ENCODE measurements at places on chromosomes 12 and 14.
A peak's percentile ranks its signal among the peaks of the same experiment; 100 is the strongest.

GRCh38 chr14:103641161-103641560 is 12.2 kb downstream of the KLC1 start:
- no peak for DNase-seq

DNA sequence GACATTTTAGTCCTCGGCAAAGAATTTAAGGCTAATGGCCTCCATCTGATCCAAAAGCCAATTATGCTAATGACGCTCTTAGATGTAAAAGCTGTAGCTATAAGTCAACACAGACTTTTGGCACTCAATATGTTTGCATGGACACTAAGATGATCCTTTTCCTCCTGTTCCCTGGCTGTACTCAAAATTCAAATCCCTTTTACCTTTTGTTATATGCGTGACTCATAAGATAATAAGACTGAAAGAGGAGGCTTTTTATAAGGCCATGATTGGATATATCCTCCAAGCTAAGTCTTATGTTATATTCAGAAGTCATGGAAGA is 89.8 kb downstream of the PDZRN4 start:
- DNase-seq = no peak

DNA sequence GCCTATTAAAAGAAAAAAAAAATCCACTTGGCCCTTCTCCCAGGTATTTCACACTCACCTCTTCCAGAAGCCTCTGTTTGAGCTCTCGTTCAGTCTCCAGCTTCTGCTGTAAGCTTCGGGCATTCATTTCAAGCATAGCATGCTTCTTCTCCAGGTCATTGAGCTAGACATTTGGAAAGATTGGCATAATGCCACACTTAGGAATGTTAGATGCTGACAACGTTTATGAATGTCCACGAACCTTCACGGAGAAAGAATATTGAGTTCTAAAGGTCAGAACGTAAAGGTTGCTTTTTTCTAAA is 60.5 kb downstream of the PRKAB1 start:
- DNase-seq = no peak

DNA sequence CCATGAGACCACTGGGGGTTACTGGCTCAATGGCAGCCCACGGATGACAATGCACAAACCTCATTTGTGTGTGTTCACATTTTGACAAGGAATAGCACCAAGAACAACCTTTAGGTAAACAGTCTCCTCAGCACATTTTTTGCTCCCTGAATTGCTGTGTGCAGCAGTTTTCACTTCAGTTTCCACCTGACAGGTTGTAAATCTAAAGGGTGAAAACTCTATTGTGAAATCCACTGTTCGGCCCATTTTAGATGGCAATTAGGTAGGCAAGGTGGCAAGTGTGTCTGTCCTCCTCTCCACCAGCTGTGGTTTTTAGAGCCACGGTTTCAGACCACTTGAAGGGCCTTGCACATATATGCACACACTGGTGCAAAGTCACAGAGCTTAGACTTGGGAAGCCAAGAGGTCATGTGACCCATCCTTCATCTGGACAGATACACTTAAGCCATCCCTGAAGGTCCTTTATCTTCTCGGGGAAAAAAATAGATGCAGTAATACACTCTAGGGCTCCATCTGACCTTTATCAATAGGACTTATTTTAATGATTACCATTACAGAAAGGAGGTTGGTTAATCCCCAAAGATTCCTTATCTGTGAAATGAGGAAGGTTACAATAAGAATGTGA is 23.2 kb downstream of the HAL start:
- no peak for DNase-seq

DNA sequence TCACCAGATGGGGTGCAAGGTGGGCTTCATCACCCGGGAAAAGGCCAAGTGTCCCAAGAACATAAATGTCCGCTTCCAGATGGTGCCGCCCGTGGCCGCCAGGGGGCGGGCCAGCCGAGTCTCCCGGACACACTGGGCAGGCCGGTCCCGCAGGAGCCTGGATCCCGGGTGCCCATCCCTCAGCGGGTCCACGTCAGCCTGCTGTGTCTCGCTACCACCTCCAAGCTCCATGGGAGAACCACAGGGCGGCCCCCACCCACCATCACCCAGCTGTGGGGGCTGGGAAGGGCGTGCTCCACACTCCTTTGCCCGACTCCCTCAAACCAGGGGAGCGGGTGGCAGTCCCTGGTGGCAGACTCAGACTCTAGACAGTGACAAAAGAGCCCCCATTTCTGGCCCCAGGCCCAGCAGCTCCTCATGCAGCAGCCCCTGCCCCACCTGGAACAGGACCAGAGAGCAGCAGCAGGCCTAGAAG is 22.0 kb upstream of the NUDT14 start:
- peak; percentile 85 for DNase-seq

DNA sequence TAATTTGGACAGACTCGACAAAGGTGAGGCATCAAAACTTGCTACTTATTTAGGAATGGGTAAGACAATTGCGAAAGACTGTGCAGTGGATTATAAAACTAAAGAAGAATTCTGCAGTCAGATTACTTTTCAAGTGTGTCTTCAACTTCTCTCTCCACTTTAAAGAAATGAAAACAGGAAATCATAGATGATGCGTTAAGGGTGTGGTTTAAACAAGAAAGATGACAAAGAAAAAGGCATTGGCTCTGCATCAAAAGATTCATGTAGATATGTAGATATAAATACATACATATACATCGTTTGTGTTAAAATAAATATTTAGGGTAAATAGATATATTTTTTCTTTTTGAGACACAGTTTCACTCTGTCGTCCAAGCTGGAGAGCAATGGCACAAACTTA is 74.6 kb upstream of the PARP11 start:
- DNase-seq = no peak

GRCh38 chr14:97268097-97268496 is 470.9 kb downstream of the VRK1 start:
- DNase-seq = no peak

GRCh38 chr12:10153271-10154144 is 18.4 kb downstream of the OLR1 start:
- DNase-seq = peak; percentile 27

- DNase-seq = no peak
Observed at GRCh38 chr12:922285-922684, 27.2 kb downstream of the RAD52 start.

- DNase-seq = no peak
Observed at GRCh38 chr12:106227641-106228319, 20.0 kb downstream of the CKAP4 start.

DNA sequence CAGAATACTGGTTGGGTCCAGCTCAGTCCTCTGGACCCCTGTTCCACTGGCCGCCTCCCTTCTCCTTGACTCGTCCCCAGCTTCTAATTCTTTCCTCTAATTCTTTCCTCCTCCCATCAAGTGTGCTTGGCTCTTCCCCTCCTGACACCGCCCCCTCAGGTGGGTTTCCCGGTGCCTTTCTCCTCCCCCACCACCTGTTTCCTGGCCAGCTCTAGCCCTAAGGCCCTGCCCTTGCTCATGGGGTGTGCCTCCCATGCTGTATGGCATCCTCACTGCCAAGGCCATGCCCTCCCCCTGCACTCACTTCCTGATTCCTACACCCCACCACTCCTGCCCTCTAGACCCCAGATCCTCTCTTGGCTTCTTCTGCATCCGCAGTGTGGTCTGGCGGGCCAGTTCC is 12.1 kb upstream of the EML1 start:
- DNase-seq = no peak

GRCh38 chr12:12722435-12723148 is 5.4 kb downstream of the CDKN1B start:
- DNase-seq = no peak

DNA sequence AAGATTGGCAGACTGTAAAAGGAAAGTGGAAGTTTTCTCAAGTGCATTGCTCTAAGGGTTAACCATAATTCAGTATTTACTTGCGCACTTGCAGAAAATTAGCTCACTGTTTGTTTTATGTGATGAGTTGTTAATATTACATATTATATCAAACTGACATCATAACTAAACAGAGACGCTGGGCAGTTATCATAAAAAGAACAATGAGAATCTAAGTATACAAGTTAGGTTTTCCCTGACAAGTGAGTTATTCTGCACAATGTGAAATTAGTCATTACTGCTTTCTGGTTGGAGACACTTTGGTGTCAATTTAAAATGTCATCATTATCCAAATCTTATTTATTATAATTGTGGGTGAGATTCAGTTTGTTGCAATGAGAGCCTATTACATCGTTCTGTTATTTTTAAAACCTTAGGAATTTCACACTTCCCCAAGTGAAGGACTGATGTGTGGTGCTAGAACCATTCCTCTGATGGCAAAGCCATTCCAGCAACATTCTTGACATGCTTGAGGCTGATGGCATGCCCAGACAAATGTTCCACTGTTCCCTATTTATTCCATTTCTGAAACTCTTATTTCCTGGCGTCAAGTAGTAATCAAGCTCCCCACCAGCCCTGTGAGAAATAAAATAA is 90.1 kb upstream of the FLRT2 start:
- DNase-seq = no peak

DNA sequence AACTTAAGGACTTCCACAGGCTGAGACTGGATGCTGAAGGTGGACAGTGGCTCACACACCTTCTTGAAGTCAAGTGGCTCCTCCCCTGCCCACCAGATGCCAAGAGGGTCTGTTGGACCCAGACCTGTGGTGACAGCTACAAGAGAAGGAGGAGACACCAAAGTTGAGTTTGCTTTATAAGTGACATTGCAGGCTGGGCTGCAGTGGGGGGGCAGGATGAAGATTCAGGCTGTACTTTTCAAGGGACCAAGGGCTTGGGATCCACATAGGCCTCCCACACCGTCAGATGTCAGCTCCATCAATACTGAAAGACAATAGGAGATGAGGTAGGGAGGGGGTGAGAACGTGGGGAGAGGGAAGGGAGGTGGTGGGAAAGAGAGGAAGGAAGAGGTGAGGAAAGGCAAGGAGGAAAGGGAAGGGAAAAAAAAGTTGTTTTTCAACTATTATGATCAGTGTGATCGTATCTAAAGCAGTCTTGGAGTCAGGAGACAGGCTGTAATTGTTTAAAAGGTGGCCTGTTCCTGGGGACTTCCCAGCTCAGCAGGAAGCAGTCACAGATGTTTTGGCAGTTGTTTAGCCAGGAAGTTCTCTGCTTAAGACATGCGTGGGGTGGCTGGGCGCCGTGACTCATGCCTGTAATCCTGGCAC is 84.1 kb upstream of the RESF1 start:
- DNase-seq = peak; percentile 34

- no peak for DNase-seq
Observed at GRCh38 chr12:120118321-120119061, 1.9 kb upstream of the RAB35 start.

DNA sequence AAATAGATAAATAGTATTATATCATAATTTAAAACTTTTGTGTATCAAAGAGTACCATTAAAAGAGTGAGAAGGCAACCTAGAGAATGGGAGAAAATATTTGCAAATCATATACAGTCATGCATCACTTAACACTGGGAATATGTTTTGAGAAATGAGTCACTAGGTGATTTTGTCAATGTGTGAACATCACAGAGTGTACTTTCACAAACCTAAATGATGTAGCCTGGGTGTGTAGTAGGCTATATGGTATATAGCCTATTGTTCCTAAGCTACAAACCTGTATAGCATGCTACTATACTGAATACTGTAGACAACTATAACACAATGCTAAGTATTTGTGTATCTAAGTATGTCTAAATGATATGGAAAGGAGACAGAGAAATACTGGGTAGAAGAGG is 48.0 kb upstream of the ARID2 start:
- no peak for DNase-seq

GRCh38 chr12:50505675-50506530 is 1.1 kb downstream of the DIP2B start:
- DNase-seq = no peak

DNA sequence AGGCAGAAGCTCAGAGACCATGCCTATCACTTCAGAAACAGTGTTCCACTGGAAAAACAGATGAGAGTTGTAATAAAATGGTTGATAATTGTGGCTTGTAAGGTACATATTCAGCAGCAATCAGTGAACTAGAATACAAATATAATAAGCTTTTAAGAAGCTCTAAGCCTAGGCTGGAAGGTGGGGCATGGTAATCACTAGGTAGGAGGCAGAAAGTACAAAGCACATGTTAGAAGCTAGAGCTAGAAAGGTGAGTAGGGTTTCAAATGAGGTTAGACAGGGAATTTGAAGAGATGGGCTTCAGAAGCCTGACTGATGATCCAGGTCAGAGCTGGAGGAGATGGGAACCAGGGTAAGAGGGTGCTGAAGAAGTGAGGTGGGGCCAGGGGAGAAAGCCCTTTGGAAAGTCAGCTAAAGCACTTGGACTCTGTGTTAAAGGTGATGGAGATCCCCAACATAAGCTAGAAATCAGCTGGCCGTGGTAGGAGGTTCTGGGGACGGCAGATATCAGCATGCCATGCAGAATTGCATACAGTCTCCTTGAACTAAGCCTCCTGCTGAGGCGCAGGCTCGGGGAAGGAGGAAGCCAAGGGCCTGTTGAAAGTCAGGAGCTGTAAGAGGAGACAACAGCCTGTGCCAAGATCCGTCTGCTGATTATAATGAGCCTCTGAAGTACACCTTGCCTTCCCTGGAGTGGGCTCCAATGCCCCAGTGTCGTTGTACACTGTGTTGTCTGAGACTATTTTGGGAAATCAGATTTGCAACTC is 659.4 kb downstream of the BCL11B start:
- DNase-seq = no peak

GRCh38 chr12:10101042-10101579 is 2.3 kb upstream of the CLEC1A start:
- no peak for DNase-seq

DNA sequence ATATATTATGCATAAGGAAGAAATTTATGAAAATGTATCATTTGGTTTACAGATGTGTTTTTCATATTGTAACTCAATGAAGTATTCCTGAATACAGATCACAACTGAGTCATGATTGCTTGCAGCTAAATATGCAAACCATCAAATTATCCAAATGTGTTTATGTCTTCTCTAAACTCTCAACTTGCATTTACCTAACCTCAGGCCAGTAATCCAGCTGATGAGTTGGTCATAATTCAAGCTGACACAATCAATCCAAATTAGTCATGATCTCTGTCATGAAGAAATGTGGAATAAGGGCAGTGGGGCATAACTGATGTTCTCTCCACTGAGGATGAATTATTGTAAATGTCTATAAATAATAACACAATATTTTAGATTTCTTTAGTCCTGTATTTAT is 104.8 kb upstream of the CNTN1 start:
- no peak for DNase-seq

DNA sequence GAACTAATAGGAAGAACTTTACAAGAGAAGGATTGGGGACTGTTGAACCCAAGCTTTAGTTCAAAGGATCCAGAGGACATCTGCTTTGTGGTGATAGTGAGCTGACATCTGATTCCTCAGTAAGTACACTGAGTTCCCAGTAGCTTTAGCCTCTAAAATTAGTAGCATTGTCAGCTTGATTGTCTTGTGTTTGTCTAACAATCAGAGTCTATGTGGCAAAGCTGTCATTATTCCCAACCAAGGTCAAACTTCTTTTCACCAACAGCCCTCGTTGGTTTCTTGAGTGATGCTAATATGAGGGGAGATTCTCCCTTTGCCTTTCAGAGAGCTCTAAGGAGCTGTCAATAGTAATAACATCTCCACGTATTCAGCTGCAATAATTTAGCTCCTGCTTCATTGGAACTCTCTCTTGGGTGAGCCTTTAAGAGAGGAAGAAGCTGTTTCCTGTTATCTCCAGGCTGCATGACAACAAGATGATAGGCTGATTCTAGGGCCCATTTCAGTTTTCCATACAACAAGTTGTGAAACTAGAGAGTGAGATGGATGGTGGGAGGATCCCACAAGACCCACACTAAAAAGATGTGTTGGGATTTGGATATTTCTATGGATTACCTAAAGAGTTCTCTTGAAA is 46.7 kb downstream of the TGFB3 start:
- DNase-seq = no peak
